Epithelial cell of umbilical artery (primary cell): ENCODE measurements at places on chromosomes 4 and X. TPM values are rescaled to one million over a fixed set of nuclear protein-coding genes. Genes with fewer than 3 reads are reported as not detected.

NDP gene
- 0.15 and 1.3 TPM in 2 replicates for total RNA-seq

SSX2 gene
- total RNA-seq = not detected in 2 replicates

GPRASP1 gene
- 0.65 and 1.5 TPM in 2 replicates for total RNA-seq

F9 gene
- total RNA-seq = not detected in 2 replicates

PDGFC gene
- total RNA-seq = 10.7 and 16.0 TPM in 2 replicates

EPHA5 gene
- 0.15 and 0.32 TPM in 2 replicates for total RNA-seq

SLC4A4 gene
- total RNA-seq = 0.76 and 0.97 TPM in 2 replicates

RRAGB gene
- total RNA-seq = 10.4 and 21.1 TPM in 2 replicates

CFI gene
- total RNA-seq = 8.8 and 37.5 TPM in 2 replicates

PALLD gene
- 36.8 and 40.6 TPM in 2 replicates for total RNA-seq

SMR3B gene
- not detected in 2 replicates for total RNA-seq

SPANXA2 gene
- total RNA-seq = not detected in 2 replicates

PNMA6A gene
- 0.65 and 1.1 TPM in 2 replicates for total RNA-seq
